ENCODE measurements at places on chromosomes 12 and 14.

- DNase-seq: no peak
These were observed at the start of gene VSX2 for GRCh38 chr14:74238974-74239847. Gene VSX2, plus strand, starts transcription at chr14:74239449. Its CDS starts 113 bp downstream, at chr14:74239562.

GRCh38 chr12:106132175-106133135 is 6.3 kb downstream of the NUAK1 start:
- DNase-seq: no peak

- DNase-seq: no peak
These were observed 29.1 kb upstream of the GPR132 start for GRCh38 chr14:105094193-105094907.

DNA sequence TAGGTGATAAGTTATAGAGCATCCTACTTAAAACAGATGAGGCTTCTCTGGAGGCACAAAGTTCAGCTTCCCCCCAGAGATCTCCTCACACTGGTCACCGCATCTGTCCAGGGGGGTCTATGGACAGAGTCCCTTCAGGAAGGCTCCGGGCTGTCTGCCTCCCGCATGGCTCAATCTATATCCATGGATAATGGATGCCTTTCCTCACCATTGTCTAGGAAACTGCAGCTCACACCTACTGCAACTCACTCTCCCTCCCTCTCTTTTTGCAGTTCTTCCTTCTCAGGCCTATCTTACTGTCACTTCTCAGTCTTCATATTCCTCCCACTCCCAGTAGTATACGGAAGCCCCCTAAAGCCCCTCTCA is 100.6 kb upstream of the BCL2L14 start:
- no peak for DNase-seq

- no peak for DNase-seq
These were observed 37.8 kb downstream of the PRPF40B start for GRCh38 chr12:49661191-49661590.

GRCh38 chr14:92735344-92735743 is 13.1 kb downstream of the LGMN start:
- DNase-seq: no peak

GRCh38 chr14:33646692-33647260 is 304.1 kb downstream of the EGLN3 start:
- DNase-seq: peak; percentile 25

GRCh38 chr12:33672836-33673577 is 233.4 kb upstream of the SYT10 start:
- no peak for DNase-seq

DNA sequence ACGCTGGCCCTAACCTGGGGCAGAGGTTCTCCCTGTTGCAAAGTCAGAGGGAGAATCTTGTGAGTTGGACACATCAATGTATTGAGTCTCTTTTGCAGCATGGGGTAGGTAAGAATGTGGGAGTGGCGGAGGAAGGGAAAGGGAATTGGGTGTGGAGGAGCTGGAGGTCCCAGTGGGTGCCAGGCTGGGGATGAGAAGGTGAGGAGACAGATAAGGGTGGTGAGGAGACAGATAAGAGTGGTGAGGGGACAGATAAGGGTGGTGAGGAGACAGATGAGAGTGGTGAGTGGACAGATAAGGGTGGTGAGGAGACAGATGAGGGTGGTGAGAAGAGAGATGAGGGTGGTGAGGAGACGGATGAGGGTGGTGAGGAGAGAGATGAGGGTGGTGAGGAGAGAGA is 72.9 kb upstream of the SFSWAP start:
- DNase-seq: no peak

DNA sequence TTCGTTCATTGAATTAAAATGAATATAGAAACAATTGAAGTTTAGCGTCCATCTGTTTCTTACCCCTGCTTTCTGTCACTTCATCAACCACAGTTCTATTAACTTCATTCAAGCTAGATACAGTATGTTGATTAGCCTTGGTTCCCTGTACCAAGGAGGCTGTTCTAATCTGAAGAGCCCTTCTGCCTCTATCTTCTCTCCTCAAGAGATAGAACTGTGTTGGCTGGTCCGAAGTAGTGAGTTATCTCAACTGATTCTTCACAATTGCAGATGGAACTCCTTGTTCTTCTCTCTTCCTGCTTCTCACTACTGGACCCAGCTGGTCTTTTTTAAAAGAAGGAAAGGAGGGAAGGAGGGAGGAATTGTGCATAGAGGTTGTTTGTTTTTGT is 82.1 kb upstream of the TRAF3 start:
- no peak for DNase-seq

GRCh38 chr12:106581543-106582248 is 1.1 kb upstream of the RFX4 start:
- DNase-seq: no peak

DNA sequence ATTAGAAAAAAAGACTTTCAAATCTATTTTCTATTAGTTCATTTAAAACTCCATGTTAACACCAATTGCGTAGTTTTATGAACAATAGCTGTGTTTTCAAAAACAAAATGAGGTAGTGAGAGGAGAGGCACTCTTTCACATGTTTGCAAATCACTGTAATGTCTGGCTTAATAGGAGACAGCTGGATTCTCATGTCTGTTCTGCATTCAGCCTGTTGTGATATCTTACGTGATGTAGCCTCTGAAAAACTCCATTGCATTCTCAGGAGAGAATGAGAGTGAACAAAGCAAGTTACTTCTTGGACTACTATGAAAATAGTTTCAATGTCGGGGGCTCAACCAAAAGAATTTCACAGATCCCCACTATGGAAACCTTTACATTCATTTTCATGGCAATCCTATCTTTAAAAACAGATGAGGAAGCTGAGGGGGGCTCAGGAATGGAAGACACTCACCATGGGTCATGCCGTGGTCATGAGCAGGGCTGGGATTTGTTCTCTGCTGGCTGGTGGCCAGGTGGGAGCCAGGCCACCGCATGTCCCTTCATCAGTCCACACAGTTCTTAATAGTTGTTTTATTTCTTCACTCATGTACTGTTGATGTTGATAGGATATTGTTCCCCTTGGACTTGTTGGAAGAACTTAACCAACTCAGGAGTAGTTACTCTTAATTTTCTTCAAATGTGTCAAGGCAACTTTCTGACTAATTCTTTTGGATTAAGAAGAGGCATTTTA is 346.2 kb upstream of the FAR2 start:
- DNase-seq: no peak

- no peak for DNase-seq
These were observed 45.6 kb downstream of the UBE3B start for GRCh38 chr12:109523071-109523470.

GRCh38 chr12:2017546-2018337 is 13.5 kb upstream of the DCP1B start:
- peak; percentile 79 for DNase-seq

DNA sequence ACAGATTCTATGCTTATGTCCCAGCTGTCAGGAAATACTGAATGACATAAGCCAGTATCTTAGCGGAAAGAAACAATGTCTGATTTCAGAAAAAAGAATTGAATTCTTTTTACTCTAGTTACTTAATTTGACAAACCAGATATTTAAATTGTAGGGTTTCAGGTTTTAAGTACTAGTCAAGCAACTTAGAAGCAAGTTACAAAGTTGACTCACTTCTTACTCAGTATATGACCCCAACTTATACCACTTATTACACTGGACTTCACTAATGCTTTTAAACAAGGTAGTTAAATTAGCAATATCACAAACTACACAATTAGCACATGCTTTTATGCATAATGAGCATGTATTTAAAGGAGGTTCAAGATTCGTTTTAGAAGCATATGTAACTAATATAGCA is 7.1 kb downstream of the GMFB start:
- no peak for DNase-seq

DNA sequence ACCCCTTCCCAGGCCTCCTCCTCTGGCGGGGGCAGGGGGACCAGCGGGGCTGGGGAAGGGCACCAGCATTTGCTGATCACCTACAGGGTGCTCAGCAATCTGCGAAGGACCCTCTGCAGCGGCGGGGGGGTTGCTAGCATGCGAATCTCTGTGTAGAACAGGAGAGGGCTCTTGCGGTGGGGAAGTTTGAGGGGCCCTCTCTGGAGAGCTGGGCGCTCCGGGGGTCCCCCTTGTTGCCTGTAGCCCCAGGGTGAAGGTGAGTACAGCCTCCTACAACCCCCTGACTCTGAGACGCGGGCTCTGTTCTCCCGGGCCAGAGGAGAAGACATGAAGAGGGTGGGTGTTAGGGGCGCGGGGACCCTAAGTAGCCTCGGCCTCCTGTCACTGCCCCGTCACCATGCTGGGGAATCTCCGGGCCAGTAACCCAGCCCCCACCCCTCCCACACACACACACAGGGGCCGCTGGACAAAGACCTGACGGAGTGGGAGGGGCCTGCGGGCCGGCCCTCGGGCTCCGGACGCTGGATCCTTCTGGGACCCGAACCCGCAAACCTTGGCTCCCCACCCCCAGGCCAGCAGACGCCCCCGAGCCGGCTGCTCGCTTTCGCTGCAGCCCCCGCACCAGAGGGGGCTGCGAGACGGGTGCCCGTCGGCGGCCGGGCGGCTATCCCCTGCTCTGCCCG is 734 bp downstream of the FIGNL2 start:
- DNase-seq: peak; percentile 35

DNA sequence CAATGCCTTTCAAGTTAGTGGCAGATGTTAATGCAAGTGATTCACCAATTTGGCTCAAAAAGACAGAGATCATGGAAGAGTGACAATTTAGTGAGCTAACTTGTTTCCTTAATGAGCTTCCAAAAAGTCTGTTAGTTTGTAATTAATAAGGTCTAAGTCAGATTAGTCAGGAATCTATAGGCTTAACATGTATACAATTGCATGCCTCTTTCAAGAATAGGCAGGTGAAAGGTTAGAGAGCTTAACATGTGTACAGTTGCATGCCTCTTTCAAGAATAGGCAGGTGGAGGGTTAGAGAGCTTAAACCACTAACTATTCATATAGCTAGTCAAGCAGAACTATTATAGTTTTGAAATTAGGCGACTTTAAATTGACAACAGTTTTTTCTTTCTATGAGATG is 663.8 kb downstream of the C12orf50 start:
- no peak for DNase-seq

DNA sequence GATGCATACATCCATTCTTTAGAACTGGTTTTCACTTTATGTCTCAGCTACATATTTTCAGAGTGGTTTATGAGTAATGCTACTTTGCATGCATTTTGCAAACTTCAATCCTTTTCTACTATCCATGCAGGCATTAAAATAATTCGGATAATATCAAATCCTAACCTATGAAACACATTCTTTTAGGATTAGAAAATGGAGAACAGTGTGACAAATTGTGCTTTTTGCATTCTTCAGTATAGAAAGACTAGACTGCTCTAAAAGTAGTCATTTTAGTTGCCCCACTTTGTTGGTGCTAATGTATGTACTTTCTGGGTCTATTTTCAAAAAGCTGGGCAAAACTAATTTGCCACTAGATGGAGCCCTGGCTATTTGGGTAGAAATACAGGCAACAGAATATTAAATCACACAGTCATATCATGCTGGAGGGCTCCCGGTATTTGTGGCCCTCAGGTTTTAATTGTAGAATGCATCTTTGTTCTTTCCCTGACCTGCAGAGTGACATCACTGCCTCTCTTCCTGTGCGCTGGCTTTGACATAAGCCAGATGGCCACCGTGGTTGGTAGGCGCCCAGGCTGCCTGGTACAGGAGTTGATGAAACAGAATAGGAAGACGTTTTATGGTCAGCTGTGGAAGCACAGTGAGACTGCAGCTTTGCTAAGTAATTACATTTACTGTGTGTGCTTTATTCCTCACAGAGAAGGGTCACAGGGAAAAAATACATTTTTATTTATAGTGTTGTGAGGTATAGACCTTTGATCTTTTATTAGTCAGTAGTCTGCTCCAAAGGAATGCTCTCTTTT is 28.1 kb downstream of the MSRB3 start:
- DNase-seq: peak; percentile 83

DNA sequence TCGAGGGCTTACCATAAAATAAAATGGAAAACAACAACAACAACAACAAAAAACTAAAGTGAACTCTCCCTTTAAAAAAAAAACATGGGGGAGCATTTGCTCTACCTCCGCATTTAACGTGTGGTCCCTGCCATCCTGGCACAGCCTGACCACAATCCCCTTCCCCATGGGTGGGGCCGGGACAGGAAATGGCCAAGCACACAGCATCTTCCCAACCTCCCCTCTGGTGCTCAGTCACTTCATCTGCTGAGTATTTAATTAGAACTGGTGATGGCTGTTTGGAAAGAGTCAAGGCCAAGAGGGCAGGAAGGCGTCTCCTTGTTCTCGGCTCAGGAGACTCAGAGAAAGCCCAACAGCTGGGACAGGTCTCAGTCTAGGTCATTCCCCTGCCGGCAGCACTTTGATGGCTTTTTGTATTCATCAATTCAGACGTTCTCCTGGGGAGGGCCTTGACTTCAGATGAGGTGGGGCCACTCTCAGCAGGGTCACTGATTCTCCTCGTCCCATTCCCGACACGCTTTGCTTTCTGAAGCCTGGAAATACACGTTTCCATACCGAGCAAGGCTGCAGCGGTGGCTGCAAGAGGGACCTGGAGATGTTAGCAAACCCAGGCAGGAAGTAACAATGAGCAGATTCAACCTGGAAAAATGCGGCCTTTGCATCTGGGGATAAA is 44.4 kb downstream of the ANO2 start:
- no peak for DNase-seq

DNA sequence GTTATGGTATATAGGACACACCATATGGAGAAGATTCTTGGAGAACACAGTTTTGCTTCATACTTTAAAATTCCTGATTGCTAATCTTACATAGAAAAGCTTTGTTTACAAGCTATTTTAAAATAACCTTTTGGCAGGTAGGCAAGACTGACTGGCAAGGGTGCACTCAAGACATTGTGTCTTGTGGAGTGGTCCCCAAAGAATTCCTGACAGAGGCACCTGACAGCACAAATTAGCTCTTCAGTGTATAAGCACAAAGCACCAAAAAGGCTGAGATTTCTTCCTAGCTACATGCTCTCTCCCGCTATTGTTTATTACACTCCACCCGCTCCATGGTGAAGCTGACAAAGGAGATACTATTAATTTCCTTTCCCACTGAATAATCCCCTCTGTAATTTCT is 139.4 kb downstream of the MON2 start:
- DNase-seq: no peak

DNA sequence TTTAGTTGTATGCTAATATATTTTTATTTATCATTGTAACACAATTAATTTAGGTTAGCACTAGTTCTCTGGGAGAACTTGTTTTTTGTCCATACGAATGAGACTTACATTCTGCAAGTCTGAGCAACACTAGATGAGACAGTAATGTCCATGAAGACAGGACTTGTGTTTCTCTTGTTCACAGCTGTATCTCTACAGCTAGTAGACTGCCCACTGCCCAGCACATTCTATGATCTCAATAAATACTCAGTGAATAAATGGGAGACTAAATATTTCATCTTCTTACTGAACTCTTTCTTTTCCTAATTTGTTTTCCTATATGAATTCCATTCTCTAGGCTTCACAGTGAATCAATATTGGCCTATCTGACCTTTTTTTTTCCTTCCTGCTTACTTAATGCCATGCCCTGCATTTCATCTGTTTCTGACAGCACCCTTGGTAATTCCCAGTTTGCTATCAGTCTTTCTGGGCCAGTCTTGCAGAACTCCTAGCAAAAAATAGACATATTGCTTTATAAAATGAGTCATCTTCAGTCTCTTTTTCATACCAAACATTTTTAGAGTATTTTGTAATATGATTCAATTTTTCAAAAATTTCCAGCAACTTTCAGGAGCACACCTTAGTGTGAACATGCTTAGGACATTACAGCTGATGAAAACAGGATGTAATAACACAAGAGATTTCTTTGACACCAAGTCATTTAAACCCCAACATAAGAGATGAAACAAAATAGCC is 185.5 kb upstream of the ATP2B1 start:
- peak; percentile 8 for DNase-seq

All from endothelial cell of umbilical vein (primary cell).